ACHN (cell line): ENCODE measurements at places on chromosomes 4 and X.

DNA sequence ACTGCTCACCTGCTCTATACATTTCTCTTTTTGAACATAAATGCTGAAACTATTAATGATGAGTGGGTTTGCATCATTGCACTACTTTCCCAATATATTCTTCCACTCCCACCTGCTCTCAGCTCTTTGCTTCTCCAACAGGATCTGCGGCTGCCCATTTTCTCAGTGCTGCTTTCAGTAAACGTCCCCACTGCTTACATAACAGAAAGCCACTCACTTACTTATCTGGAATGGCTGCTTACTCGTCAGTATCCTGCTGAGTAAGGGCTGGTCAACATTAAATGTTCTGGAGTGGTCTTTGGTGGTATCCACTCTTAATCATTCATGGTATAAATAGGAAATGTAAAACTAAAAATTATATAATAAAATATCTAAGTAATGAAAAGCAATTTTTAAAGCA, 112.8 kb upstream of the HPF1 start:
- DNase-seq: no peak

GRCh38 chrX:471281-471680, 84.6 kb upstream of the PPP2R3B start:
- no peak for DNase-seq

DNA sequence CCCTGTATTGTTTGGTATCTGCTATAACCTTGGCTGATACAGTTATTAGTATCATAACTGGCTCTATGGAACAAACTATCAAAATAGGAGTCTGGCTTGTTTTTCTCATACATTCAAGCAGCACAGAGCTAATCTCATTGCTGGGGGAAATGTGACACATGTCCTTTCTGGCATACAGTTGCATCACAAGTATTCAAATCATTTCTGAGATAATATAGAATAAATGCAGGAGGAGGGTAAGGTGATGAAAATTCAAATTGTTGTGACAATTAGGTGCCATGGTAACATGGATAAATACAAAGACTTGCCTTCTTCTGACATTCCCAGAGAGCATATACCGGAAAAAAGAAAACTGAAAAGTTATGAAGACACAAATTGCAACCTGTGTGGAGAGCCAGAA, 2706.8 kb downstream of the ARAP2 start:
- no peak for DNase-seq

DNA sequence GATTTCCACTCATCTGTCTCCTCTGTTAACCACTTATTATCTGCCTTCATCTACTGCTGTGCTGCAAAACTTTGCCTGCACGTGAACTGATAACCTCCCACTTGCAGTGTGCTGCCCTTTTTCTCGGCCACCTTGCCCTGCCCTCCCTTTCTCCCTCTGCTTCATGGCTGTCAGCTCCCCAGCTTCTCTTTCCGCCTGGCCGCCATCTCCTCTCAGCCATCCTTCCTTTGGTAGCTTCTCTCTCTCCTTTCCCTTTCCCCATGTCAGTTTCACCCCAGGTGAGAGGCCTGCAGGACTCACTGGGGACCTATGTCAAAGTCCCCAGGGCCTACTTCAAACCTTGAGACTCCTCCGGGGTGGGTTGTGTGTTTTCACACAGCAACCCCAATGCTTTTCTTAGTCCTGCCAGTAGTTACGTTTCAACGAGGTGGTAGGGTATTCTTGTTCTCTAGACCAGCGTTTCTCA, 6.6 kb downstream of the MSL3 start:
- no peak for DNase-seq

GRCh38 chrX:123121241-123121640, 62.8 kb upstream of the GRIA3 start:
- DNase-seq: no peak

DNA sequence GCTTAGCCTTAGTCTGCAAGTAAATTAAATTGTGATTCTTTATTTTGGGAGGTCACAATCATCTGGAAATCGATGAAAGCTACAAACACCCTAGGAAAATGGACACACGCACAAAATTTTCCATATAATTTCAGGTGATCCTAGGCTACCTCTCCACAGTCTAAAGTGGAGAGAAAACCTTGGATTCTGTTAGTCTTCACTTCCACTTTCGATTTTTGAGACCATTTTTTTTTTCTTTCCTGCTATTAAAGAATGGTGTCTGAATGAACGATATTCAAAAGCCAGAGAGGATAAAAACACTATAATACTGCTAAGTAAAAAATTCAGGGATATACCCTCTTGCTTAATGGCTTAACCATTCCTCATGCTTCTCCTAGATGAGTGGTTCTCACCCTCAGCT, 1.7 kb downstream of the FBXL5 start:
- peak; percentile 46 for DNase-seq

- DNase-seq: no peak
These were observed 242.4 kb upstream of the NR3C2 start for GRCh38 chr4:148684638-148685037.

- no peak for DNase-seq
These were observed 405.6 kb downstream of the FAM47A start for GRCh38 chrX:33726281-33727160.

DNA sequence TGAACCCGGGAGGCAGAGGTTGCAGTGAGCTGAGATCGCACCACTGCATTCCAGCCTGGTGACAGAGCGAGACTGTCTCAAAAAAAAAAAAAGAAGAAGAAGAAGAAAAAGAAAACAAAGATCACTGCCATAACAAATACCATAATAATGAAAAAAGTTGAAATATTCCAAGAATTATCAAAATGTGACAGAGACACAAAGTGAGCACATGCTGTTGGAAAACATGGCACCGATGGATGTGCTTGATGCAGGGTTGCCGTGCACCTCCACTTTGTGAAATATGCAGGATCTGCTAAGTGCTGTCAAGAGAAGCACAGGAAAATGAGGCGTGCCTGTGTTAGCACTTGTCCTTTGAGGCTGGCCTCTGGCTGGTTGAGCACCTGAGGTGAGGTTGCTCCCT, 133.3 kb downstream of the STK32B start:
- no peak for DNase-seq

GRCh38 chr4:146957237-146957636, 11.6 kb upstream of the TTC29 start:
- DNase-seq: peak; percentile 95

- no peak for DNase-seq
These were observed 23.3 kb downstream of the FRYL start for GRCh38 chr4:48756689-48757220.

DNA sequence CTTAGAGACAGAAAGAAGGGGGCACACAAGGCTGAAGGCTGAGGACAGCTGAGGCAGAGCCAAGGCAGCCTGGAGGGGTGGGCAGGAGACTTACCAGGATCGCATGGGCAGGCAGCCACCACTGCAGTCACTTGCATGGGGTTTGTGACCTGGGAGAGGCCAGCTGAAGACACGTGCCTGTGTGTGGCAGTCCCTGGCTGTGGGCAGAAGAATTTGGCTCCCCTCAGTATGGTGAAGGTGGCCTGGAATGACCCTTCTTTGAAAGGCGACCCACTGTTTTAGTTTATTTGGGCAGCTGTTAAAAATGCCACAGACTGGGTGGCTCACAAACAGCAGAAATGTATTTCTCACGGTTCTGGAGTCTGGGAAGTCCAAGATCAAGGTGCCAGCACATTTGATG, 22.1 kb upstream of the SLC34A2 start:
- no peak for DNase-seq

- no peak for DNase-seq
These were observed 23.5 kb upstream of the PHF8 start for GRCh38 chrX:54067766-54068165.

DNA sequence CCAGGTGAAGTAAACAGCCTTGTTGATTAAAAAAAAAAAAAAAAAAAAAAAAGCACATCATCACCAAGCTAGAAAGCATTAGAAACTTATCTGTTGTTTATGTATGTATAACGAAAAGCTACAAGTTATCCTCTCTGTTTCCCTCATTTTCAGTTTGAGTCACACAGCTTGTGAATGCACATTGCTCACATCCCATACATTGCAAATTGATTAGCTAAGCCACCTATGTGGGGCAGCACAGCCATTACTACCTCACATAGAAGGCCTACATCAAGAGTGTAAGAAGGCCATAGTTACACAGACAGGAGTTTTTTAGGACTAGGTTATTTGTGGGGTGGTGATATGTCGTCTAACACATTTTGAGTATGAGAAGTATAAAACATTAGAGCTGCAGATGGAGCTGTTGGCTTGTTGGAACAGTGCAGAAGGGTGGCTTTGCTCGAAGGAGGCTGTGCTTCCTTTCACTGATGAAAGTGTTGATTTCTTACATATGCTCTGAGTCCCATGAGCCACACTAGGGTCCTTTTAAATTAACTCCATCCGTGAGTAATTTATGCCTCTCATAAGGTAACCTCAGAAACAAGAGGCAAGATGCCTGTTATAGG, 431.6 kb downstream of the GABRG1 start:
- no peak for DNase-seq

- DNase-seq: no peak
These were observed 64.4 kb downstream of the SEPSECS start for GRCh38 chr4:25095837-25096236.
